Adrenal gland (tissue), 19 donors: ENCODE measurements at places on chromosomes 2 and 18.

GRCh38 chr2:60602388-60602787 lies 48.9 kb upstream of the BCL11A start:
- no peak for DNase-seq

DNA sequence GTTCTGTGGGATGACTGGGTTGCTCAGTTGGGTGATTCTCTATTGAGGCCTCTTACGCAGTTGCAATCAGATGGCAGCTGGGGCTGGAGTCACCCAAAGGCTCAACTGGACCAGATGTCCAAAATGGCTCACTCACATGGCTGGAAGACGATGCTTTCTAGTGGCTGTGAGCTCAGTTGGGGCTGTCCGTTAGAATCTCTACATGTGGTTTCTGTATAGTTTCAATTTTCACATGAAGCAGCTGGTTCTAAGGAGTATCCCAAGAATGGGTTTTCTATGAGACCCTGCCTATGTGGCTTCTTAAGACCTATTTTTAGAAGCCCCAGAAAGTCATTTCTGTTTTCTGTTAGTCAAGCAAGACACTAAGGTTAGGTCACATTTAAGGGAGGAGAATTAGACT lies 4.4 kb downstream of the XRCC5 start:
- DNase-seq, result no peak

- DNase-seq, result no peak
These were observed 166.7 kb upstream of the DTNA start for GRCh38 chr18:34543356-34543755.

DNA sequence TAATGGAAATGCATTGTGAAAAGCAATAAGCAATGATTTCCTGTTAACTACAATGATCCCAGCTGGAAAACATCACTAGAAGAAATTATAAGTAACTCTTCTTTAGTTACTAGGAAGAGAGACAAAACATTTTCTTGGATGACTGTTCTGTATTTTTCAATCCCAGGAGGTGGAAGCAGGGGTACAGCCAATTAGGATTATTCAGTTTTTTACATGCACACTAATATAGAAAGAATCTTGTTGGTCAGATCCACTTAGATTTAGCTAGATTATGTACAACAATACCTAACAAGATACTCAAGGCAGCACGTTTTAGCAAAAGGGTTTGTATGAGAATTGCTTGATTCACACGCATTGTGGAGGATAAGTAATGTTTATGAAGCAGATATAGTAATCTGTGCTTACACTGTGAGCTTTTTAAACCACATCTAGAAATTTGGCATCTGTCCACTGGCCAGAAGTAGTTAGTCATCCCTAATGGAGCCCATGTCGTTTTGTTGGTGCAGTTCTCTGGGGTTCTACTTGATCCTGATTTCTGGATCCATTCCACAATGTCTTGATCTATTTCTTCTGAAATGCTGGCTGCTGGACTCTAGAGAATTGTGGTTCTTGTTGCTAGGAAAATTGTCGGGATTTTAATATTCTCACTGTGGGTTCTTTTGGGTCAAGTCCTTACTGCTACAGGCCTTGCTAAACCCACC lies 199.7 kb downstream of the ADCYAP1 start:
- DNase-seq, result no peak

DNA sequence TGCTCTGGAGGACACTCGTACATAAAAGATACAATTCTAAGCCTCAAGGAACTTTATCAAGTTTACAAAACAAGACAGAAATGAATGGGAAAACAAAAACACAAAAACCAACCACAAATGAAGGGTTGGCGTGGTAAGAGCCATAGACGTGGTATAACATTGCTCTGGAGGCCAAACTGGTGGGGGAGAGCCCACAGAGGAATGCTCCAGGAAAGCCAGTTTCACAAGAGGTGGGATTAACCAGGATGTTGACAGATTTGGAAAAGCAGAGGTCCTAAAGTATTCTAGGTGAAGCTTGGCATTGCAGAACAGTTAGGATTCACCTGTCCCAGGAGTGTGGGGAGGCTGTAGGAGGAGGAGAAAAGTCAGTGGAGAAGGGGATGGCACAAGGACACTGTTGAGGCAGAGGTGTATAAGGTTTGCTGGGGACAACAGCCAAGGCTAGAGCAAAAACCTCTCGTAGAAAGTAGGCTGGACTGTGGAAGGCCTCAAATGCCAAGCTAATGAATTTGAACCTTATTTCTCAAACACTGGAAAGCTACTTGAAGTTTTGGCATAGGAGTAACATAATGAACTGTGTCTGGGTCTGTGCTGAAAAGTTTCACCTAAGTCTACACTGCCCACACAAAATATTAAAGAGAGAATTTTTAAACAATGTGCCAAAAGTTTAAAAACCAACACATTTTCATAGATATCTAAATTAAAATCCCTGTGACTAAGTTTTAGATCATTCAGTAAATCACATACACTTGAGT lies 135.1 kb downstream of the THADA start:
- DNase-seq, result no peak

GRCh38 chr2:188369365-188369764 lies 77.7 kb downstream of the GULP1 start:
- peak; percentile 55 for DNase-seq

DNA sequence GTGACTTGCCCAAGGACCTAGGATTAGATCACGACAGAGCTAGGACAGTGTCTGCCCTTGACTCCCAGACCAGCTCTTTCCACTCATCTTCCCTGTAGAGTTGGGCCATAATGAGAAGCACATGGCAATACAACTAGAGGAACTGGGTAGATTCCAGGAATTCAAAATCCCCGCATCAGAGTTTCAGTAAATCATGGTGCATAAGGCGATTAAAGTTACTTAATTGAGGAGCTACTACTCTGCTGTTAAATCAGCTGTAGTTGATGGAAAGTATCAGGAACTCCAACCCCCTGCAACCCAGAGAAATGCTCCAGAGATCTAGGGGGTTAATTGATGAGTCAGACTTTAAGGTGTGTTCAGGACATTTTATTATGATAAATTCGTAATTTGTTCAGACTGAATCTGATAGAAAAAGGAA lies 5.7 kb downstream of the ANTXR1 start:
- no peak for DNase-seq

- DNase-seq, result no peak
These were observed 652.7 kb downstream of the DCDC2C start for GRCh38 chr2:4356109-4356508.

GRCh38 chr18:79069717-79070151 lies 540 bp downstream of the ATP9B start:
- no peak for DNase-seq

DNA sequence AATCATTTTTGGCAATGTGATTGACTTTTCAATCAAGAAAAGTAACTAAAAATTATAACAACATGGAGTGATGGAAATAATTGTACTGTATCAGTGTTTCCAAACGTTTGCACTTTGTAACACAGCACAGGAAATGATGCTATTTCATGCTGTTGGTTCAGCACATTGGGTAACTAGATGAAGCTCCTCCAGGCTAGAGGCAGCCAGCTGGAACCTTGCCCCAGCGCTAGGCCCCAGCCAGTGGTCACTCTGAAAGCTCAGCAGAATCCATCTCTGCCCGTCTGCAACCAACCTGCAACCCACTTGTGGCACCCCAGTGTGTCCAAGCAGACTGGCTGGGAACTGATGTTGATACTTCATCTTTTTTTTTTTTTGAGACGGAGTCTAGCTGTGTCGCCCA lies 15.3 kb downstream of the UNC50 start:
- peak; percentile 58 for DNase-seq

GRCh38 chr2:149021761-149022160 lies 16.7 kb upstream of the LYPD6B start:
- DNase-seq, result no peak

GRCh38 chr2:196287523-196287922 lies 116.1 kb upstream of the STK17B start:
- DNase-seq, result no peak

GRCh38 chr2:142580691-142581090 lies 296.8 kb upstream of the KYNU start:
- no peak for DNase-seq

GRCh38 chr18:46755315-46756024 lies 1.4 kb downstream of the ST8SIA5 start:
- no peak for DNase-seq

DNA sequence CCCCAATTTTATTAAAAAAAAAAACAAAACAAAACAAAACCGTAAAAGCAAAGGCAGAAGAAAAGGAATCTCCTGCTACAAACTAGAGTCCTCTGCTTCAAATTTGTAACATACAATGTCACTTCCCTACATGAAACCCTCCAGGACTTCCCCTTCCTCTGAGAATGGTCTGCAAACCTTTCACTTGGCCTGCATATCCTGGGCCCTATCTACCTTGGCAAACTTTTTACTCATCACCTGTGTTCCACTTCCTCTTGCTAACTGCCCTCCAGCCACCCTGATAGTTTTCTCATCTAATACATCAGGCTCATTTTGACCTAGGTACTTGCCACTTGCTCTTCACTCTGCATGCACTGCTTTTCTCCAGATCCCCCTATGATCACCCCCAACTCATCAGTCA lies 255.5 kb downstream of the ETAA1 start:
- no peak for DNase-seq

GRCh38 chr2:54409752-54410151 lies 46.4 kb upstream of the SPTBN1 start:
- no peak for DNase-seq

- no peak for DNase-seq
These were observed 435.4 kb downstream of the SETBP1 start for GRCh38 chr18:45116116-45116515.

DNA sequence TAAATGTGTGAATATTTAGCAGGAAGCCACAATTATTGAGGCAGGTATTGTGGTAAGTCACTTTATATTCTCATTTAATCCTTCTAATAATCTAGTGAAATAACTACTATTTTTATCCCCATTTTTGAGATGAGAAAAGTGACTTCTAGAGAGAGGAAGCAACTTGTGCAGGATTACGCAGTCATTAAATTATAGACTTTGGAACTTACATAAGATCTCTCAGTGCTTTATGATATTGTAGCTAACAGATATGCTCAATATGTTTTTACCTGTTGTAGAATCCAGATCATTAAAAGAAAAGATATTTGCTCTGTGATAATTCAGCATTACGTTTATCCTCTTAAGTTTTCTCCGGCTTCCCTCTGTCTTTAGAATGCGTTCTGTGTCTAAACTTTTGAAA lies 50.5 kb downstream of the MBD5 start:
- DNase-seq, result no peak

GRCh38 chr2:203797712-203798111 lies 69.9 kb upstream of the CTLA4 start:
- no peak for DNase-seq

DNA sequence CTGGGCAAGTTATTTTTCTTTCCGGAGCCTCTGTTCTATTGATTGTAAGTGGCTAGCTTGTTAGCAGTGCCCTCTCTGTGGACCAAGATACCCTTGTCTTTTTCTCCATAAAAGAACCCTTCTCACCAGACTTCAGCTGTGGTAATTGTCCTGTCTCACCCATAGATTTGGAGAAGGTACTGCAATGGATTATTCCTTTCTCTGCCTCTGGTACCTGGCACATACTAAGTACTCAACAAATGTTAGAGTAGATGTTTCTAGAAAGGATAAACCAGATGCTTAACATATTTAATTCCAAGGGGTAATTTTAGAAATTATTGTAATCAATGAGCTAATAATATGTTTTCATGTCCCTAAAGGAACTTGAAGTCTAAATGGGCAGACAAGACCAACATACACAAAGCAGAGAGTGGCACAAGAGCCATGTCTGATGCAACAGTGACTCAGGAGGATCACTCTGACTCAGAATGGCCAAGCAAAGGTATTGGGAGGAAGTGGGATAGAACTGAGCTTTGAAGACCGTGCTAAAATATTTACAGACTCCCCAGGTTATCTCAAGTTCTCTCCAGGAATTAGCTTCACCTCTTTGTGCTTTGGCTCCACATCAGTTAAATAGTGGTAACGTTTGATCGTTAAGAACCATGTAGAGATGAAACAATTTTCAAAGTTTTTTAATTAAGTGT lies 129.7 kb upstream of the OSR1 start:
- no peak for DNase-seq

- DNase-seq, result no peak
These were observed 41.8 kb downstream of the PTGR3 start for GRCh38 chr18:75167137-75167536.

DNA sequence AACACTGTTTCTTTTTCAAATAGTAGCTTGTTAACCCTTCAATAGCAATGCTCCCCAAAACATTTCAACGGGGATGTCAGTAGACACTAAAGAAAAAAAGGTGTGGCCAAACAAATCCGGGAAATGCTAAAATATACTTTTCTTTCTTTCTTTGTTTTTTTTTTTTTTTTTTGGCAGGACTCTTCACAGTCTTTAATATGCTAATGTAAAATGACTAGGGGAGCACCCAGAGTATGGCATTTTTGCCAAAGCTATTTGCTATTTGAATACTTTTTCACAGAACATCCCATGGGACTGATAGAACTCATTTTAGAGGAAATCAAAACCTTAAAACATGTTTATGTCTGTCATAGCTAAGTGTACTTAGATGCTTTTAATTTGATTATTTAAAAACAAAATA lies 32.1 kb downstream of the ATF2 start:
- no peak for DNase-seq

DNA sequence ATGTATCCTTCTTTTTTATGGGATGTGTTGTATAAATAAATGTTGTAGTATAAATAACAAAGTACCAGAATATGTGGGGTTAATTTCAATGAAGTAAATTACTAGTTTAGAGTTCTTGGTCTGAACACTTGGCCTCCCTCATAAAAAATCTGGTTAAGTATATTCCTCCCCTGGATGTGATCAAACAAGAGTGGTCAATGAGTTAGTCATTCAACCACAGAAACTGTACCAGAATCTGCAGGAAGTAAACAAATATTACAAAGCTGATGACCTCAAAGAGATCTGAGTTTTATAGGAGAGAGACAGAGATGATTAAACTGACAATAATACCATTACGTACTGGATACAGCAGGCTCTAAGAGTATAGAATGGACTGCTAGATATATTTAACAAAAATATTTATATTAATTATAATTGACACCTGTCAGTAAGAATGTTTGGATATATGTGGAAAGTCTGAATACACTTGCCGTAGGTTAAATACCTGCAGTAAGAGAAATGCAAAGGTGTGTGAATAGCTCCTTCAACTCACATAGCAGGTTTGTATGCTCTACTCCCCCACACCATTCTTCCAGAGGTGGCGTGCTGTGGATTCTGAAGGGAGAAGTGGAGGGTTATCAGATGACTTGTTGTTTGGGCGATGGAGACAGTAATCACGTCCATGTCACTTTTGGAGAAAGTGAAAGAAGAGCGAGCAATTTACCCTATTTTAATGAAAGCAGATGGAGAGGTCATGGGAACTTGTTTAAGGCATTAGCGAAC lies 108.3 kb upstream of the LRATD1 start:
- DNase-seq, result no peak

DNA sequence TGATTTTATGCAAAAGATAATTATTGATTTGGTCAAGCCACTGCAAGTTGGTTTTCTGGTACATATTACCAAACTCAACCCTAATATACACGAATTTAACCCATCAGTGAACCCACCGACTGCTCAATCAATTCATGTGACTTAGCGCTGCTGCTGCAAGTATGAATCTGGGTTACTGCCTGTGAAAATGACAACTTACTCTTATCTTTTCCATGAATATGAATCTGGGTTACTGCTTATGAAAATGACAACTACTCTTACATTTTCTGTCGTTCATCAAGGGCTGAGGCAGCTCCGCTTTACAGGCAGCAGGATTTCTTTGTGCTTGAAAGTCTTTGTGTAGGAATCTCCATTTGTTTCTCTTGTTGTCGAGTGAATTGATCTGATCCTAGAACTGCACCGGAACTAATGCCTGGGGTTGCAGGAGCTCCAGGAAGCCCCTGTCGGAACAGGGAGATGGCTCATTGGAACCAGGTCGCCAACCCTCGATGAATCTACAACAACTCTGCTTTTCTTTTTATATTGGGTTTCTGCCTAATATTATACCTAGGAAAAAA lies 22.1 kb upstream of the ALKAL2 start:
- no peak for DNase-seq

GRCh38 chr18:3985664-3986063 lies 469.4 kb downstream of the DLGAP1 start:
- DNase-seq, result no peak
